ENCODE measurements at places on chromosomes 16 and 17. TPM values are rescaled to one million over a fixed set of nuclear protein-coding genes. Genes with fewer than 3 reads are reported as not detected.

GRCh38 chr16:69294051-69294450 is 17.1 kb upstream of the VPS4A start:
- no peak for DNase-seq

DNA sequence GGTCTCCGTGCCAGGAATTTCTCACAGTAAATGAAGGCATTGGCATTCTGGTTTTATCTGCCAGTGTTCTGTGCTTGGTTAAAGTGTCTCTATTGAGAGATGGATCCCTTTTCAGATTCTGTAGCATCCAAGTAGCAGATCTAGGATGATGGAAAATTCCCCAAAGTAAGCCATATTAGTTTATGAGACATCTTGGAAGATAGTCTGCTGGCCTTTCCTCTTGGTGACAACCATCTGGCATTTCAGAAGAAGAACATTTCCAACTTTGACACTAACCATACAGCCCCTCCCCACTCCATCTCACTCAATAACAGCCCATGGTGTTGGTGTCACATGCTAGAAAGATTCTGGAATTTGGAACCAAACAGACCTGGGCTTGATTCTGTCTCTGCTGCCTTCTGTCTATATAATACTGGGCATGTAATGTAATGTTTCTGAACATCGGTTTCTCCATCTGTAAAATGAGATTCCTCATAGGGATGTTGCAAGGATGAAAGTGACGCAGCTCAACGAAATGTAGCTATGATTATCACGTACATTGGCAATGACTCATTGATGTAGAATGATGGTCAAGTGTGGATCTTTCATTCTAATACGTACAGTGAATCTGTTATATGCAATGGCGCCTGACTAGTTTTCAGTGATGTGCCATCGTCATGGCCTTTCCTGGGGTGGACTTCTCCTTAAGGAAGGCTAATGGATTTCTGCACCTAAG is 32.6 kb upstream of the PIRT start:
- DNase-seq: no peak

DNA sequence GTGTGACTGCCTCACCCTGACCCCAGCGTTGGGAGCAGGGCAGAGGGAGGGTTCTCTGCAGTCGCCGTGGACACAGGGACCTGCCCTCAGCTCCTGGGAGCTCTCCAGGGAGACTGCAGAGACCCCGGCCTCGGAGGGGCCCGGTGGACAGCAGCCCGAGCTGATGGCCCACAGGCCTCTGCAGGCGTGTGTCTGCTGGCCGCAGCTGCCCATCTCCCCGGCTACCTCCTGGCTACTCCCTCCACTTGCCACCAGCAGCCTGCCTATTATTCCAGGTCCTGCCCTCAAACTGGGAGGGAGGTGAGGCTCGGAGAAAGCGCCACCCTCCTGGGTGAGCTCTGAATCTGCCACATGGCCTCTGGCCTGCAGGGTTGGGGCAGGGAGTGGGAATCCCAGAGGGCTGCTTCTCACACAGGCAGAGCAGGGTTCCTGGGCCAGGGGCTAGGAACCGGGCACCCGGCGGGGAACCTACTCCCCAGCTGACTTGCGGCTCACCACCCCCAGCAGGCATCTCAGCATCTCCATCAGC is 7.2 kb downstream of the SLC16A5 start:
- DNase-seq: peak; percentile 55

- DNase-seq: no peak
These were observed 19.7 kb upstream of the RCVRN start for GRCh38 chr17:9924735-9925191.

FMNL1 gene
- 15.4 TPM for total RNA-seq

GRCh38 chr16:83040174-83040573 is 413.4 kb downstream of the CDH13 start:
- no peak for DNase-seq

HSD17B2 gene
- 173 TPM for total RNA-seq

CDH1 gene
- 56.9 TPM for total RNA-seq

DNA sequence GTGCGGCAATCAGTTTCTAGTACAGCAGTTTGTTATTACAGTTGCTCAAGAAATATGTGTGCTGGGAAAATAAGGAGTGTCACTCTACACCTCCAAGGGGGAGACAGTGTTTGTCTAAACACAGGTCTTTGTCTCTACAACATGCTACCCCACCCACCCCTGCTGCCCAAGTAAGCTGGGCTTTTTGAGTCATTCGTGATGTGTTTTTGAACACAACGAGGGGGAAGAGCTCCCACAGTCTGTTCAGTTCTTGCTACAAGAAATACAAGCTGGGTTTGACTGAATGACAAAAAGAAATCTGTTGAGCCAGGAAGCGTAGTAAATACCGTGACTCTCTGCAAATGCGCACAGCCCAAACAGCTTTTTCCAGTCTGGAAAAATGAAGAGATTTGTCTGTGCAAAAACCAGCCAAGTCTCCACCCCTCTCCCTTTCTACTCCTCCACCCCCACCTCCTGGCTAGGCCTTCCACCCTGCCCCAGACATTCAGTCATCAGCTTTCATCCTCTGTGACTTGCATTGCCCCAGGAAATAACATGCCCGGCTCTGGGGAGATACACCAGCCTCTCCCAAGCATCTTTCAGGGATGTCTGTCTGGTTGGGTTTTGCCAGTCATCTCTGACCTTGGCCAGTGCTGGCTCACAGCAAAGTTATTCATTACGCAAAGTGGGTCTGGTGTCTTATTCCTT is 25.7 kb downstream of the CHD9 start:
- DNase-seq: no peak

GRCh38 chr16:85652431-85653221 is 36.1 kb downstream of the GINS2 start:
- no peak for DNase-seq

Measured in Peyer's patch (tissue), 4 donors.